ENCODE measurements at places on chromosomes 6 and 20.

DNA sequence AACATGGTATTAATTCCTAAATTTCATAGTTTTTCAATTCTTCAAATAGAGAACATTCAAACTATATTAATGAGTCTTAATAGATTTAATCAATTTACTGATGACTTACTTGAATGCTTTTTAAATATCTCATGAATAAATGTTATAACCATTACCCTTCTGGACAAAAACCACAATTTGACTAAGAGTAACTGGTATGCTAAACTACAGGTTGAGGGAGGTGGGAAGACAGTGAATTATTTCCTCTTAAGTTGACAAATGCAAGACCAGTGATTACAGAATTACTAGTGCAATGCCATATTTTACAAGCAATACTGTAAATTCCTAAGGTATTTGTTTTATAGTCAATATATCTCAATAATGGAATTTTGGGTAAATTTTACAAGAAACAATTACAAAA lies 65.1 kb downstream of the REV3L start:
- no peak for DNase-seq

- no peak for DNase-seq
Measured at GRCh38 chr6:145891565-145891964, 72.6 kb downstream of the SHPRH start.

DNA sequence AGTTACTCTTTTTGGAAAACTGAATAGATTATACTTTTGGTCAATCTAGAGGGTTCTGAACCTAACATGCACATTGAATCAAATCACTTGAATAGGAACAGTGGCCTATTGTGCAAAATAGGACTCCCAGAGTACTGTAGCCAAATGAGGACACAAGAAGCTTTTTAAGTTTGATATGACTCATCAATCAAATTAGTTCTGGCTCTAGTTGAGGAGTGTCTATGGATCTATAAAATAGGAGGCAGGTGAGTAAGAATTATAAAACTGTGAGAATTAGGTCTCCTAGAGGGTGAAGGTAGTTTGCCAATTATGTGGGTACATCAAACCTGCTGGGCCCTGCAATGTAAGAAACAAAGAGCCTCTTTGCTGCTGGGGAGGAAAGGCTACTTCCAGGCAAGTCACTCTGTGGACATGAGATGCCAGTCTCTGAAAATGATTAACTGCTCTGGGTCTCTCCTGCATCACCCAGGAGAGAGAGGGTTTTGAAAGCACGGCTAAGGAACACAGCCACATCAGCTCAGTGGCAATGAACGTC lies 112.3 kb downstream of the RCAN2 start:
- no peak for DNase-seq

GRCh38 chr20:53943522-53944291 lies 126.7 kb downstream of the BCAS1 start:
- peak; percentile 40 for DNase-seq

GRCh38 chr20:19649041-19649440 lies 109.0 kb upstream of the RIN2 start:
- DNase-seq: no peak

GRCh38 chr20:37914672-37915433 lies 11.9 kb downstream of the VSTM2L start:
- no peak for DNase-seq

- no peak for DNase-seq
Measured at GRCh38 chr20:39112178-39112743, 150.1 kb downstream of the DHX35 start.

DNA sequence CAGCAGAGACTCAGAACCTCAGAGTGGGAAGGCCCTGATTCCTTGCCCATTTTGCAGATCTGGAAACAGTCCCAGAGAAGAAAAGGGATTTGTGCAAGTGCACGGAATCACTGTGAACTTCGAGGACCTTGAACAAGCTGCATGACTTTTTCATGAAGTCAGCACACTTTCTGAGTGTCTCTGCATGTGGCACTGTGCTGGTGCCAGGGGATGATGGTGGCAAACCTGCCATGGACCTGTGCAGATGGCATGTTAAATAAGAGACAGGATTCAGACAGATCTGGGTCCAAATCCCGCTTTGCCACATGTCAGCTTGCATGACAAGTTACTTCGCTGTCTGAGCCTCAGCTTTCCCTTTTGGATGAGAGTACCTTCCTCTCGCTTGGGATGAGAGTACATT lies 26.8 kb downstream of the ZNF831 start:
- no peak for DNase-seq

- peak; percentile 90 for DNase-seq
Measured at GRCh38 chr6:33276864-33277662, at the start of gene B3GALT4. Gene B3GALT4 (plus strand): TSS chr6:33277123. CDS start chr6:33277420, 297 bp downstream.

- no peak for DNase-seq
Measured at GRCh38 chr6:90709431-90709996, 122.6 kb upstream of the MAP3K7 start.

GRCh38 chr6:33963136-33963750 lies 159.4 kb upstream of the MLN start:
- DNase-seq: no peak

- DNase-seq: no peak
Measured at GRCh38 chr6:41367061-41367460, 31.7 kb downstream of the NCR2 start.

All from left colon (tissue), 2 donors.